T-helper 17 cell (primary cell): ENCODE measurements at places on chromosomes 5 and 9. TPM values are rescaled to one million over a fixed set of nuclear protein-coding genes. Genes with fewer than 3 reads are reported as not detected.

GRCh38 chr9:131623655-131624330 is 78.5 kb downstream of the PRRT1B start:
- DNase-seq: no peak

- no peak for DNase-seq
These were observed 130.9 kb downstream of the NFIB start for GRCh38 chr9:14183001-14183400.

The RNF145 gene
- total RNA-seq: 70.5 TPM

The PCDHGB6 gene
- 0.10 TPM for total RNA-seq

DNA sequence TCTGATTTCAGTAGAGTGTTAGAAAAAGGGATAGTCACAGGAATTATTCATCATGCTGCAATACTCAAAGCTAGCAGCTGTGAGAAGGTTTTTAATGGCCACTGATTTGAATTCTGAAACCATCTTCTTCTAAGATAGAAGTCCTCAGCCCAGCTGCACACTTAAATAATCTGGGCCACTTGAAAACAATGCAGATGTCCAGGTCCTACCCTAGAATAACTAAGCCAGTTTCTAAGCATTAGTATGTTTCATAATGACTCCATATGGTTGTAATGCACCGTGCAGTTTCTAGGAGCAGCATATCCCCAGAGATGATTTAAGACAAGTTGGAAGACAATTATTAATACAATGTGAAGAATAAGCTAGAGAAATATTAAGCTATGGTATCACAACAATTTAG is 159.9 kb upstream of the FBXL17 start:
- no peak for DNase-seq

DNA sequence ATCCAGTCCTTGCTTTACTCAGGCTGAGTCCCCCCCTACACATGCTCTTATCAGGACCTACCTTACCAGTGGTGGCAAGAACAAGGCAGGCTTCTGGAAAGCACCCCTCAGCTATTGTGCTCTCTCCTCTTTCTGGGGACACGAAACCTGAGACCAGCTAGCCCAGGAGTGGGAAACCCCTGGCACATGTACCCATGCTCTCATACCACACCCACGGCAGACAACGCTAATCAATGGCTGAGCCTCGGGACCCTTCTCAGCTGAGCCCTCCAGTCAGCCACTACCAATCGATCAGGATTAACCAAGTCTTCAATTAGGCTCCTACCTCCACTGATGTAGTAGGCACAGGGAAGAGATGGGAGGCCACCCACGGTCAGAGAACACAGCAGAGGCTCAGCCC is 65.1 kb downstream of the VAV2 start:
- no peak for DNase-seq

GRCh38 chr9:116278326-116278725 is 124.7 kb downstream of the PAPPA start:
- DNase-seq: no peak

The NADK2 gene
- 10.4 TPM for total RNA-seq

DNA sequence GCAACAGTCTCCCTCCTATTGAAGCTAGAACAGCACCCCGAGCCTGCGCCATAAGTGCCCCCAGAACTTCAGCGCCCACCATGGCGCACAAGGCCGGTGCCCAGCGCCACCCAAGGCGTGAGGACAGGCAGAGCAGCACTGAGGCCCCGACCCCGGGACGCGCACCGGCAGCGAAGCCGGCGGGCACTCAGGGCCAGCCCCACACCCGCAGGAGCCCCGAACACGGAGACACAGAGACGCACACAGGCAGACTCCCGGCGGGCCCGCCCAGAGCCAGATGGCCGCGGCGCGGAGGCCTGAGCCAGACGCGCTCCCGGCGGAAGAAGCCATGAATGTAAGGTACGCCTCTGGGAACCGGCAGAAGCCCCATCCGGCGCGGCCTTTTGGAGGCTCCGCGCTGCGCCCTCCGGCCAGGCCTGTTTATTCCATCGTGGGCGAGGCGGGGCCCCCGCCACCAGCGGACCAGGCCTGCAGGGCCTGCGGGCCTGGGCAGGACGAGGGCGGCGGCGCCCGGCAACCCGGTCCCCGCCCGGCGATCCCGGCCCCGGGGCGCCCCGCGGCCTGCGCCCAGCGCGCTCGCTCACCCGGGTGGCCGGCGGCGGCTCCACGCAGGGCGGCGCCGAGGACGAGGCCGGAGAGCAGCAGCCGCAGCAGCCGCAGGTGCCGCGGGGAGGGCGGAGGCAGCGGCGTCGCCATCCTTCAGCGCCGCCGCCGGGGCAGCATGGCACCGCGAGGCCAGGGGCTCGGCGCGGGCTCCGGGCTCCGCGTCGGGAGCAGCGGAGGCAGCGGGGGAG is 486 bp downstream of the NPDC1 start:
- DNase-seq: no peak

The POU5F2 gene
- 2.9 TPM for total RNA-seq
